ENCODE measurements at places on chromosomes 7 and 10.

GRCh38 chr10:131946880-131947279 lies 34.8 kb downstream of the BNIP3 start:
- DNase-seq = no peak

- DNase-seq = no peak
Measured at GRCh38 chr10:22700489-22700888, 13.9 kb downstream of the PIP4K2A start.

GRCh38 chr7:132489776-132490237 lies 86.5 kb downstream of the PLXNA4 start:
- DNase-seq = no peak

- no peak for DNase-seq
Measured at GRCh38 chr10:102773986-102774385, 30.2 kb downstream of the WBP1L start.

- no peak for DNase-seq
Measured at GRCh38 chr7:137519947-137520346, 176.4 kb upstream of the PTN start.

DNA sequence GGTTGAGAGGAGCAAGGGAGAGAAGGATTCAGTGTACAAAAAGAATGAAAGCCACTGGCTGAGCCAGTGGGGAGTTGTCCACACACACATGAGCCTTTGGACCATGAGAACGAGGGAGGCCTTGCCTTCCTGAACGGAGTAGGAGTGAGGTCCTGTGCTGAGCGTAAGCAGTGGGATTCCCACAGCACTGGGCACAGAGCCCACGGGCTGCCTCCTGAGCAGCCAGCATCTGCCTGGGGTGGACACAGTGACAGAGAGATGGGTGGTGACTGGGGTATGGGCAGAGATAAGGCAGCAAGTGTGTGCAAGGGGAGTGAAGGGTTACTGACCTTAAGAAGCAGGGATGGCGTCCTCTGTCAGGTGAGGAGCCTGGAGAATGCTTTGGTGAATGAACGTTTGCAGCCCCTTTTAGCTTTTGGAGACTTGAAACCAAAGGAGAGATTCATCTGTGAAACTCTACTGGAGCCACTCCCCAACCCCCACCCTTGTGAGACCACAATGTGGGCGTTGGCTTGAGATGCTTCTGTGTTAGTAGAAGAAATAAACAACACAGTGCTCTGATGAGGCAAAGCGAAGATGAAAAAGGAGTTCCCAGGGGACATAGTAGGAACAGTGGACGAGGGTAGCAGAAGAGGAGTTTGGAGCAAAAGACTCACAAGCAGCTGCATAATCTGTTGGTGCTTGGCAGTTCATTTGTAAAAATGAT lies 56.5 kb downstream of the FIGNL1 start:
- DNase-seq = peak; percentile 82

DNA sequence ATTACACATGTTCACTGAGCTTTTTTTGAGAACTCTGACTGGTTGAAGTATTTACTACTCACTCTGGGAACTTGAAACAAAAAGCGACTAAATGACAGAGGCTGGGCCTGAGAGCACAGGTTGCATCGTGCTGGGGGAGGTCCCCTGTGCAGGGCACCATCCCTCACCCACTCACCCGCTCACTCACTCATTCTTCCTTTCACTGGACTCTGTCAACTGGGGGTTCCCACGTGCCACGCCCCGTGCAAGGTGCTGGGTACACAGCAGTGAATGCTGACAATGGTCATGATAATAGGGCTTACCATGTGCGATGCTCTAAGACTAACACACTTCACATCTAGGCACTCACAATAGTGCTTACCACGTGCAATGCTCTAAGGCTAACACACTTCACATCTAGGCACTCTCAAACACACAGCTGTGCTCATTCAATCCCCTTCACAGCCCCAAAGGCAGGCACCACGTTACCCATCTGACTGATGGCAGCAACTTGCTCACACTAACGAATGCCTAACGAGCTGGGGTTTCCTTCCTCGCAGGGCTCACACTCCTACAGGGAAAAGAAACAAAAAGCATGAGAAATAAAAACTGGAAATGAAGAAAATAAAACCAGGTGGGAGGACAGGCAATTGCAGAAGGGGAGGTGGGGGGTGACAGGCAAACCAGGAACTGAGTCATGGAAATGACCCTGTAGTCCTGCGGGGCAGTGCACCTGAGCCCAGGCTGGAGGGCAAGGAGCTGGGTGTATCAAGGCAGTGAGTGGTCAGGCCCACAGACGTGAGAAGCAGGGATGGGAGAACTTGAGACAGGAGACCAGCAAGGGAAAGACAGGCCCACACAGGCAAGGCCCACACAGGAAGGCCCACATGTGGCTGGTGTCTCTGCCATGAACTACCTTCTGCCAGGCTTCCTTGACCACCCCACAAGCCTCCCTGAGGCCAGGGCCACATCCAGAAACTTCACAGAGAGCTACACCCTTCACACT lies 147.0 kb upstream of the FAM20C start:
- DNase-seq = no peak

- DNase-seq = peak; percentile 85
Measured at GRCh38 chr7:5396542-5396941, 27.1 kb downstream of the TNRC18 start.
